Stimulated activated CD4-positive, alpha-beta T cell treated with anti-CD3 and anti-CD28 coated beads, TNF-alpha, amount 100 ng/mL, for 24 hours (primary cell): ENCODE measurements at places on chromosomes 2 and 18.

DNA sequence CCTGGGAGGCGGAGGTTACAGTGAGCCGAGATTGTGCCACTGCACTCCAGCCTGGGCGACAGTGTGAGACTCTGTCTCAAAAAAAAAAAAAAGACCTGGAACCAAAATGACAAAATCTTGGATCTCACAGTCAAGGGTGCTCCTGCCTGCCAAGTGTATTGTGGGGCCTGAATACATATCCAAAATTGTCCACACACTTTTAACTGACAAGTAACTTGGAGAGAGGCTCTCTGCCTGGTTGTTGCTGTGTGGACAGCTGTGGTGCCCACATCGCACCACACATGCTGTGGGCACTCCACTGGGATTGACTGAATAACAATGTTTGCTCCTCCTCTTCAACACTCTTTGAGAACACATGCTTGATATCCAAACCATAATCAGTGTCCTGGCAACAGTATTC, 117.6 kb upstream of the REV1 start:
- no peak for DNase-seq

DNA sequence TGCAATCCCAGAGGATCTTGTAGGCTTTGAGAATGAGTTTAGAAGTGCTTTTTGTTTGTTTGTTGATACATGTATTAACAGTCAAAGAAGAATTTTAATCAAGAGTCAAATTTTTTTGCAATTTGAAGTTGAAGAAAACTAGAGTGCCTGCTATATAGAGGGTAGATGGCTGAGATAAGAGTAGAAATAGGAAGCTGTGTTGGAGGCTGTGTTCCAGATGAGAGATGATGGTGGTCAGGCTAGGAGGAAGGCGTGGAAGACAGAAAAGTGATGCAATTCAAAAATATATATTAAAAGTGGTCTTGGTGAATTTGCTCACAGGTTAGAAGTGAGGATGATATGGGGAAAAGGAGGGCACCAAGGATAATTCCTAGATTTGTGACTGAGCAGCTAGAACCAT, 978.3 kb downstream of the BCL11A start:
- DNase-seq: no peak

GRCh38 chr2:42854207-42854818, 61.9 kb upstream of the HAAO start:
- DNase-seq: no peak

DNA sequence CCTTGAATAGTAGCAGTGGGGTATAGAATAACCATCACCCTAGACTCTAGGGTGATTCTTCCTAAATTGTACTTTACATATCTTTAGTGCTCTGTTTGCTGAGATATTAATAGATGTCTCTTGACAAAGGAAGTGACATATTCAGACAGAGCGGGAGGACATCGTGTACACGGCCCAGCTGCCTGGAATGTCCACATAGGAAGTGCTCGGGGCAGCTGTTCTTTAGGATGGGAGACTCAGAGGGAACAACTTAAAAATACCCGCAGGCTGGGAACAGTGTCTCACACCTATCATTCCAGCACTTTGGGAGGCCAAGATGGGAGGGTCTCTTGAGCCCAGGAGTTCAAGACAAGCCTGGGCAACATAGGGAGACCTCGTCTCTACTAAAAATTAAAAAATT, 206.1 kb downstream of the FAM210A start:
- DNase-seq: no peak

DNA sequence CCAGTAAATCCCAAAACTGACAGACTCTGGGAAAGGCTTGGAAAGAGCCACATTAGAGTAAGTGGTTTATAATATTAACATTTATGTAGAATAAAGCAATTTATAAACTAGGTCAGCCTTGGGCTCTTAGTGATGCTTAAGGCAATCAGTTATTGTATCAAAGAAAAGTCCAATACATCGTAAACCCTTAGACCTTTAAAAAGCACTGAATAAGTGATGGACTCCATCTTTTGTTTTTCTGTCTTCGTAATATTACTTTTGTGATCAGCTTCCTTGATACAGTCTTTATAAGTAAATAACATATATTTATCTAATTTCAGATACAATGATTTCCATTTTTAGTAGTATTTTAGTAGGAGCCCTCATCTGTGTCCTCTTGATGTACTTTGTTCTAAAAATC, 28.7 kb downstream of the DDX1 start:
- no peak for DNase-seq

- no peak for DNase-seq
These were observed 54.2 kb downstream of the IMPA2 start for GRCh38 chr18:12035481-12035880.

DNA sequence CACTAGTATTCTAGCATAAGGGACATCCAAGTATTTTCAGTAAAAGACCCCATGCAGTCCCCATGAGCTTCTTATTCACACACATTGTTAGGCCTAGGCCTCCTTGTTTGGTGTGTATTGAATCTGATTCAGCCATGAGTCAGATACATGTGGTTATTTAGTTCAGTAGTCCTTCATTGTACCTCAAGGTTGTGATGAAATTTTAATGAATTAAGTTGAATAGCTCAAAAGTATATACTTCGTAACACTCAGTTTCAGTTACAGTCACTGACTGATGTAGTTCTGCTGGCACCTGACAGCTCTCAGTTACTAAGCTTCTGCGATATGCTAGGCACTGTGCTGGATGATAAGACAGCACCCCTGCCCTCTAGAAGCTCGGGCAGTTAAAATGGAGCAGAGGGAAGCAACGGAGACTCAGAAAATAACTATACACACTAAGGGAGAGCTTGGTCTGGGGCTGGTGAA, 86.4 kb downstream of the XRCC5 start:
- peak; percentile 14 for DNase-seq

DNA sequence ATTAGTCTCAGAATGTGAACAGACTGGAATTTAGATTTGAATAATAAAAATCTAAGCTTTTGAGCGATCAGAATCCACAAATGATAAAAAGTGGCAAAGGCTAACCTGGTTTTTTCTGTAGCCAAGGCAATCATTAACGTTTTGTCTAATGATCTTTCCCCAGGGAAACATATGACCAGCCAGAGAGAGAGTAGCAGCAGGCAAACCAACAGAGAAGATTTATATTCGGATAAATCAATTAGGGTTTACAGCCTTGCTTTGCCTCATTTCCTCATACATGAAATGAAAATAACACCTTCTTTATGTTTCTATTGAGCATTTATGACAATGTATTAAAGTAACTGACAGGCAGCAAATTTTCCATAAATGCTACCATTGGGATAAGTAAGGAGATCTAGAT, 14.5 kb downstream of the TIA1 start:
- DNase-seq: no peak

DNA sequence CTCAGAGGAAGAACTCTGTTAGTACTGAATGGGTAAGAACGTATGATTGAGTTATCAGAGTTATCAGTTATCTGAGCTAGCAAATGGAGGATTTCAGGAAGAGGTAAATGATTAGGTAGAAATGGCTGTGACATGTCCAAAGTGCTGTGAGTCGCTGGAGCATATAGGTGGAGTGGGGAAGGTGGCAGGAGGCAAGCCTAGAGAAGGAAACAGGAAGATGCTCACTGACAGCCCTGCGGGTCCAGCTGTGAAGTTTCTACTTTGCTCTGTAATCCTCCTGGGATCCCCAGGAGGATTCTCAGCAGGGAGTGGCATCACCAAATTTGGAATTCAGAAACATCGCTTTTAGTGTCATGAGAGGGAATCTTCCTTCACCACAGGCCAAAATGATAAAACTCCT, 52.0 kb downstream of the GYPC start:
- no peak for DNase-seq

GRCh38 chr2:149489452-149489851, 98.1 kb downstream of the MMADHC start:
- DNase-seq: no peak

DNA sequence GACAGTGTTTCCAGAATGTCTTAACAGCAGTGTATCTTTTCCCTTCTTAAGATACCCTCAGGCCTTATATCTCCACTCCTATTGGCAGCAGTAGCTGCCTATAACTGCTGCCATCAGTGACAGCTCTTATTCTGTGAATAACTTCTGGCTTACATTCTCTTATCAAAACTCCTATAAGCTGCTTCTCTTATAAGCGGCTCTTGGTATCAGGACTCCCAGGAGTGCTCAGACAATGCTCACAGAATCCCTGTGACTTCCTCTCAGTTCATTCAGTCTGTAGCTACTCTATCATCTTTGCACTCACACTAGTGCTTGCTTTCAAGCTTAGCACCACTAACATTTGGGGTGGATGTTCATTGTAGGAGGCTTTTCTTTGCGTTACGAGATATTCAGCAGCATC, 143.7 kb upstream of the CDH7 start:
- DNase-seq: no peak

- DNase-seq: no peak
These were observed 5.0 kb downstream of the VAMP5 start for GRCh38 chr2:85589181-85589580.

- DNase-seq: no peak
These were observed 170.0 kb downstream of the TXNL1 start for GRCh38 chr18:56468396-56468795.

DNA sequence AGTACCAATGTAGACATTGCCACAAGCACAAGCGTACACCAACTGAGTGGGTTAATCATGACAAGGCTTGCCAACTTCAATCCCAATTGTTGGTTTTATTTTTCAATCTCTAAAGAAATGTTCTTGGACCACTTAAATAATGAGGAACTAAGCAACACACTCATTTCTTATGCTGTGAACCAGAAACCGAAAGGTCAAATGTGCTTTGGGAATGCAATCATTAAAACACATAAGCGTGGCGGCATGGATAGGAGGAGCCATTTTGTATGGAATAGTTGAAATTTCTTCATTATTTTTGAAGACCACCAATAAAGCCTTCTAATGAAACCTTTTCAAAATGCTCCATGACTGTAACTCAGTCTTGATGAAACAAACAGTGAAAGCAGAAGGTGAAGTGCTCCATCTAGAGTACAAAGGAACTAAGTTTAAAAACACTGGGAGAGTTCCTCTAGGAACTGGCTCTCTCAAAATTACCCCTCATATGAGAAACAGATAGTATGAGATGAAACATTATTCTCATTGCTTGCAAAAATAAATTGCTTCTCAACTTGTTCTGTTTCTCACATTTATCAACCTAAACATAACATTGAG, 113.2 kb upstream of the CHST9 start:
- DNase-seq: no peak

DNA sequence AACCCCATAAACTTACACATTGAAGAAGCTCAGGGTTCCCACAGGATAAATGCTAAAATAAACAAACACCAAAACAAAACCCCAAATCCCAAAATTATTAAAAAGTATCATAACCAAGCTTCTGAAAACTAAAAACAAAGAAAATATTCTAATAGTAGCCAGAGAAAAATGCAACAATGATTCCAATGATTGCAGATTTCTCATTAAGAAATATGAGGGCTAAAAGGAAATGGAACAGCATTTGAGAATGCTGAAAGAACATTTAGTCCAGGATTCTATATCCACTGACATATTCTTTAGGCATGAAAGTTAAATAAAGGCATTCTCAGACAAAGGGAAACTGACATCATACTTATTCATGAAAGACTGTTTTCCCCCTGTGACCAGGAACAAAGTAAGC, 212.4 kb downstream of the SLC4A10 start:
- DNase-seq: no peak

DNA sequence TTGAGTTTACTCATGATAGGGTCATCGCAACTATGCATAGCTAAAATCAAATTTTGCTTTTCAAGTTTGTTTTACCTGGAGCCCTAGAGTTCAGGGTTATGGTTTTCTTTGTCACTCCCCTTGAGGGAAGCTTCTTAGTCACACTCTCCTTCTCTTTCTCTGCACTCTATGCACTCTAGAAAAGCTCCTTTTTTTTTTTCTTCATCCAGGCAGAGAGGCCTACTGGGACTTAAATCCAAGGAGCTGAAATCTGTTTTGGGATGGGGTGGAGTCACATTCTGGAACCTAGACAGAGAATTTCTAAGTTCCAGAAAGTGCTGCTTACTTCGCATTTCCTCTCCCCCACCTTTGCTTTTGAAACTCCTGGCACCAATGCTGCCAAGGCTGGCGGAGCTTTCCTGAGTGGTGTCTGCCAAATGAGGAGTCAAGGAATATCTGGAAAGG, 19.1 kb upstream of the IL18R1 start:
- DNase-seq: no peak

GRCh38 chr2:97870396-97870843, 125.3 kb downstream of the TMEM131 start:
- DNase-seq: peak; percentile 3

GRCh38 chr2:201969241-201969937, 64.3 kb upstream of the FZD7 start:
- no peak for DNase-seq

- no peak for DNase-seq
These were observed 113.4 kb downstream of the ZBTB7C start for GRCh38 chr18:48295586-48296311.

DNA sequence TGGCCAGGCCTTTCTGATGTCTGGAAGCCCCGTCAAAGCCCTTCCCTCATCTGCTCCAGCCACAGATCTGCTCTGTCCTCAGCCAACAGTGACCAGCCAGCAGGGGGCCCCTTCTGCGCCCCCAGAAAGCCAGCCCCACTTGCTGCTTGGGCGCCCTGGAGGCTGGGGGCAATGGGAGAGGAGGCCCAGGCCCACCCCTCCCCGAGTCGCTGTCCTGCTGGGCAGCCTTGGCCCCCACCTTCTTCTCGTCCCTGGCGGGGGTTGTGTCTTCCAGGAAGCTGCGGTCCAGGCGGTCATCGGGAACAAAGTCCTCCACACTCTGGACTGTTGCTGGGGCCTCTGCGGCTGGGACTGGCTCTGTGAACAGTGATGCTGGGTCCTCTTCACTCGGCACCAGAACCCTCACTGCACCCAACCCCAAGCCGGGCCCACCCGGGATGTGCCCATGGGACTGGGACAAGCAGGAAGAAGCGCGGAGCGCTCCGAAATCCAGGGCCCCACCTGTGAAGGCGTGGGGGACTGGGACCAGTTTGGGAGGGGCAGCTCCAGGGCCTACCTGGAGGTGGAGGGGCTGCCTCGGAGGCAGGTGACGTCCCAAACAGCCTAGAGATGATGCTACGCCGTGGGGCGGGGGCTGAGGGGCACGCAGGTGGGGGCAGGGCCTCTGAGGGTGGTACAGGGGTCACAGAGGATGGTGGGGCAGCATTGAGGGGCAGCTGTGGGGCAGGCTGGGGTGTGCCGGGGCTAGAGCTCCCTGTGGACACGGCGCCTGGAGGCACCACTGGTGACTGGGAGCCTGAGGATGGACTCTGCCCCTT, 257.6 kb downstream of the ANKRD30B start:
- no peak for DNase-seq
